ENCODE measurements at places on chromosomes 2 and 18.

GRCh38 chr2:42939411-42940206 is 147.2 kb upstream of the HAAO start:
- no peak for DNase-seq

DNA sequence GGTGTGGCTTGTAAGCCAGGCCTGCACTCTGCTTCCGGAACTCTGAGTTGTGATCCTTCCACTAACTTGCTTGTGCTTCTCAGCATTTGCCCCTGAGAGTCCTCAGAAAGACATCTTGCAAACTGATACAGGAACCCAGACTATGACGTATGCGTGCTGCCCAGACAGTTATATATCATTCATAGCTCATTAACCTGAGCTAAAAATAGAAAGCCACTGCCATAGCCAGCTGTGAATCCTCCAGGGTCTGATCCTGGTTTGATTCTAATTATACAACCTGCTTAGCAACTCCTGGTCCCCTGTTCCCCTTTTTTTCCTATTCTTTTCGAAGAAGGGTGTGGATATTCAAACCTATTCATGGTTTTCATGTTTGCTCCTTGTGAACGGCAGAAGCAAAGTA is 63.7 kb downstream of the MARCHF4 start:
- no peak for DNase-seq

DNA sequence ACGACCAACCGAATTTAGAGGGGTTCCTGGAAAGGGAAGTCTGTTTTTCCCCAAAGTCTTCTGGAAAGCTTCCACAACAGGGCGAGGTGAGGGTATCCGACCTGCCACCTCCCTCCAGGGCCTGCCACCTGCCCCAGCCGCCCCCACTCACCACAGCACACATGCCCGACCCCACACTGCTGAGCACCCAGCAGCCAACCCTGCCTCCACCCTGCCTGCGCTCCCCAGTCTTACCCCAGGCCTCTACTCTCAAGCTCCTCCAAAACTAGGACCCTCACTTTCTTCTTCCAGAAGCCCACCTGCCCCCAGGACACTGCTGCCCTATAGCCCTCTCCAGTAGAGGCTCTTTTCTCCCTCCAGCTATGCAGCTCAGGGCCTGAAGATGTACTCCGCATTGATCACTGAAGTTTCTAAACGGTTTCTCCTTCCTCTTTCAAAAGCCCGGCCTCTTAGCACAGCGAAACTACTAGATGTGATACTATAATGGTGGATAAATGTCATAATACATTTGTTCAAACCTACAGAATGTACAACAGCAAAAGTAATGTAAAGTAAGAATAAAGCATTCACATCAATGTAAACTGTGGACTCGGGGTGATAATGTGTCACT is 128.8 kb upstream of the SLC1A4 start:
- DNase-seq, result no peak

DNA sequence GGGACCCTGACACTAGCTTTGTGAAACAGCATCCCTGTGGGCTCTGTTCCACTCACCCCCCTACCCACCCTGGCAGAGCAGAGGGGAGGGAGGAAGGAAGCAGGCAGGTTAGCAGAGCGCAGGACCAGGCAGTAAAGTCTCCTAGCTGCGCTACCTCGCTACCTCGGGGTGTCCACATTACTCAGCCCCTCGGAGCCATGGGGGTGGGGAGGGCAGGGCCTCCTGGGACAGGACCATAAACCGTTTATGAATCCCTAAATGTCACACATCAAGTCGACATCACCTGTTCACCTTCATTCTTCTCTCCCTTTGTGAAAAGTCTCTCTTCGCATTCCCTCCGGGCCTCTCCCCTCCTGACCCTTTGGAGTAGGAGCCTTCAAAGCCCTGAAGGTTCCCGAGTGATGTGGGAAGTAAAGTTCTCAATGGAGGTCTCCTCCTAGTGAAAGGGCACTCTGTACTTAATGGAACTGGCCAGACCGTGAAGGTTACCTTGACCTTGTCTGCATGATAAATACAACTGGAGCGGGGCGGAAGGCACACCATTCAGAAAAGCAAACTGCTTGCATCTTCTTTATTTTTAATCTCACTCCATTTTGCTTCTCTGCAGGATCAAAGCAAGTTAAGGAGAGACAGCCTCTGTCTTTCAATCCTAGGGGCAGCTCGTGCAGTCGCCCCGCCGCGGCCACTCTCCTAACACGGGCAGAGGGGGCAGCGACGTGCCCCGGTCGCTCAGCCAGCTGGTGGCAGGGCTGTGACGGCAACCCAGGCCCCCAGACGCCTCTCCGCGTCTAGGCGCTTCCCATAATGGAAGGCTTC is 23.7 kb upstream of the SMAD7 start:
- no peak for DNase-seq

GRCh38 chr2:11094021-11094810 is 61.1 kb upstream of the SLC66A3 start:
- no peak for DNase-seq
